ENCODE measurements at places on chromosomes 7 and 10. TPM values are rescaled to one million over a fixed set of nuclear protein-coding genes. Genes with fewer than 3 reads are reported as not detected.

- DNase-seq: no peak
Observed at GRCh38 chr7:103369432-103369831, 22.0 kb downstream of the PSMC2 start.

GRCh38 chr10:130930821-130931220 lies 380.7 kb downstream of the TCERG1L start:
- DNase-seq: no peak

MSANTD7 gene
- polyA plus RNA-seq: 15.8 TPM

DNA sequence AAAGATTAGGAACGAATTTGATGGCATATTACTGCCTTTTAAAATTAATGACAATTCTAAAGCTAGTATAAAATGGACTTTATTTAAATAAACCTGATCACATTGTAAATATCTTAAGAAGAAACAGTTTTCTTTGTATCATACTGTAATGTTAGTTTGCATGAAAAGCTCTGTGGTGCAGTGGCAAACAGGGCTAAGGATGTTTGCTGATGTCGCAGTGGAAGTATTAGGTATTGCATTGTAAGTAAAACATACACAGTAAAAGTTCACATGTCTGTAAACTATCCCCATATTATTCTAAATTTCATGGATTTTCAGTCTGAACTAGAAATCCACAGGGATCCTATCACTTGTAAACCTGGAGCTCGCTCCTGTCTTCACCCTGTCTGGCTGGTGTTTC lies 252.6 kb upstream of the ZNF32 start:
- no peak for DNase-seq

- no peak for DNase-seq
Observed at GRCh38 chr10:122780391-122780790, 65.3 kb downstream of the CUZD1 start.

DNA sequence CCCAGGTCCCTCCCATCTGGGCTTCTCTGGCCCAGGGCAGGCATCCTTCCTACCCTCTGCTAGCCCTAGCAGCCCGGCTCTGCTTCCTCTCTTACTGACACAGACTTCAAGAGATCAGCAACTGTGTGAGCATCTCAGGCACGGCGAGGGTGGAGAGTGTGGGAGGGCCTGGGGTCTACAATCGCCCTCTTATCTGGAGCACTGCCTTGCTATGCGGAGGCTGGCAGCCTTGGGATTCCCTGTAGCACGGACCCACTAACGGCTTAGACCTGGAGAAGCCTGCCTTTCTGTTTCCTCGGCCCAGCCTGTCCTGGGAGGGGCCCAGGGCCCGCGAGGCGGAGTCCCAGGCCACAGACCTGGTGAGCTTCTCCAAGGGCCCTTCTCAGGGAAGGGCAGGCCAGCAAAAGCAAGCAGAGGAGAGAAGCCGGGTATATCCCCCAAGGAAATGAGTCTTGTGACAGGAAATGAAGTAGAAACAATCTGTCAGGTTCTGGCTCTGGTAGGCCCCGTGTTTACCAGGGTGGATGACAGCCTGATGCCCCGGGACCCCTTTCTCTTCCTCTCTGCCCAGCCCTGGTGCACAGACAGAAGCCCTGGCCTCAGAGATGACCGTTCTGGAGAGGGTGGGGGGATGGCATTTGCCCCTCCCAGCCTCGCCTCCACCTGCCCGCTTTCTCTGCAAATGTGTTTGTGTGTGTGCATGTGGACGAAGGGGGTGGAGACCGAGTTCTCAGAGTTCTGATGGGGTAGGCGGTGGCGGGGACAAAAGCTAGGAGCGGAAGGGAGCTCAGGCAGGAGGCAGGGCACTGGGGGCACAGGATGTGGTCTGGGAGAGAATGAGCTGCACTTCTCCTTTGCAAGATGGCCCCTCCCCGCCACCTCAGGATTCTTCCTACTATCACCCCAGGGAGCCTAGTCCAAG lies 2.5 kb downstream of the LRCH4 start:
- DNase-seq: no peak

DNA sequence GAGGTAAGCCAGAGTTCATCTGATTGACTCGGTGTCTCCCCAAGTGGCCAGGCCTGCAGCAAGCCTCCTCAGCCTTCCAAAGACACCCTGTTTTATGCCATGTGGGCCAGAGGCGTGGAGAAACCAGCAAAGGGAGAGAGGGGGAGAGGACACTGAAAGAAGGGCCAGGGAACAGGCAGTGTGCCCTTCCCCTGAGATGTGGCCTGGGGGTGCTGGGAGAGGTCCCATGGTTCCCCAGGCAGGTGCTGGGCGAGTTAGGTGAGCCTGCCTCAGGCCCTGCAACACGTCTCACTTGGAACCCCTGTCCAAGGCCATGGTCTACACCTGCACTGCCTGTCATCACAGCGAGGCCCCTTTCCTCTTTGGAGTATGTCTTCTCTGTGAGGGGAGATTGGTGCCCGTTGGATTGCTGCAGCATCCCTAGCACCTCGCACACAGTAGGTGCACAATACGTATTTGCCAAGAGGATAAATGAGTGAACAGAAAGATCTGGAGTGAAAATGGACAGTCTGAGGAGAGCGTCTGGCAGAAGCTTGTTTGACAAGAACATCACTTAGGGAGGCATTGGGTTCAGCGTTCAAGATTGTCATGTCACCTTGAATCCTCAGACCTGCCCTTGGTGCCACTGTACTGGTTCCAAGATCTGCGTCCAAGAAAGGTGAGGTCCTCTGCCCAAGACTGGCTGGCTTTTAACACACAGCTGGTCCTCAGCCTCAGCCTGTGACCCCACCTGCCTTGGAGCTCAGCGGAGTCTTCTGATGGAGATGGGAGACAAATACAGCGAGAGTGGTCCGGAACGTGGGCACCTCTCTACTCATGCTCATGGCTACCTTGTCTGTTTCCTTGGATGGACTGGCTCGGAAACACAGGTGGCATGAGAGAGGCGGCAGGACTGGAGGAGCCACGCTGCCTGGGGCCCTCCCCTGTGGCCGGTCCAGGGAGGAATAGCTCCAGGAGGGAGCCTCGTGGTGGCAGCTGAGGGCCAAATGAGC lies 39.8 kb upstream of the NUB1 start:
- no peak for DNase-seq

GRCh38 chr7:96157856-96158255 lies 164.0 kb downstream of the SLC25A13 start:
- no peak for DNase-seq

SFMBT2 gene
- 7.3 TPM for polyA plus RNA-seq

DNA sequence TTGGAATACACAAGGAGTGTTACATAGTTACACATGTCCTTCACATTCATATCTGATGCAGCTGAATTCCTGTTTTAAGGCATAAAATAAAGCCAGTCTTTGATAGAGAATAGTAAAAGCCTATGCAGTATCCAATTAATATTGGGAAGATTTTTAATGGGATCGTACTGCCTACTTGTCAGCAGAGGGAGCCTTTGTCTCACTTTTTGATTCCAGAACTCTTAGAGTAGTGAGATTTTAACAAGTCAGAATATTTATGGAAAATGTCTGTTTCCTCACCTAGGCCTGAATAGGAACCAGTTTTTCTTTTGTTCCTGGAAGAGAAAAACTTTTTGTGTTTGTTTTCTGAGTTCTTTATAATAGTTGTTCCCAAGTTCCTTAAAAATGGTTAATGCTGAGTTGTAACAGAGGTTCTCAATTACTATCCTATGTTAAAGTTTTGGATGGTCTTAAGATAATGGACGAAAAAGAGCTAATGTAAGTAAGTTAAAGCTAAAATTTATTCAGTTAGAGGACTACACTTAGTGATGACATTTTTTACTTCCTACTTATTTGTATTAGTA lies 114.0 kb downstream of the BBS9 start:
- no peak for DNase-seq

DNA sequence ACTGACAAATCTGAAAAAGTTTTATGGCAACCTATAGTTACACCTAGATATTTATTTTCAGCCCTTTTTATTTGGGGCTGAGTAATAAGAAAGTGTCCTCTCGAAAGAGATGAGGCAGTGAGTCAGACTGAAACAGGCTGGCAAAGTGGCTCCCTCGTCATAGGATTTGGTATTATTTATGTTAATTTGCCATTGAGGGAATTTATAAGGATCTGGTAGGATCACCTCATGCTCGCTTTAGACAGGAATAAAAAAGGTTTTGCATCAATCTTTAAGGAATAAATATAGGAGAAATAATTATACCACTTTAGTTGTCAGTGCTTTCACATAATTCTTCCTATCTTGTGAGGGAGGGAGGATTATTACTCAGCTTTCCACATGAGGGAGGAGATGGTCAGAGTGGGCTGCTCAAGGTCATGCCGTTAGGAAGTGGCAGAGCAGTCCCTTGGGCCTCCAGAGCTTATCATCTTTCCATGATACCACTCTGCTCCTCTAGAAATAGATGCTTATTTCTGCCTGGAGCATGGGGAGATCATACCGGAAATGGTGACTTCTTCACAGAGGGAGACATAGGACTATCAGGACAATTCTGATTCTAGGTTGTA lies 356.8 kb downstream of the GPR158 start:
- no peak for DNase-seq

GRCh38 chr7:148515237-148515636 lies 75.3 kb upstream of the C7orf33 start:
- no peak for DNase-seq

- DNase-seq: no peak
Observed at GRCh38 chr7:1943326-1943725, 273.2 kb downstream of the ELFN1 start.

- no peak for DNase-seq
Observed at GRCh38 chr10:22317076-22317370, 835 bp downstream of the COMMD3 start.

DNA sequence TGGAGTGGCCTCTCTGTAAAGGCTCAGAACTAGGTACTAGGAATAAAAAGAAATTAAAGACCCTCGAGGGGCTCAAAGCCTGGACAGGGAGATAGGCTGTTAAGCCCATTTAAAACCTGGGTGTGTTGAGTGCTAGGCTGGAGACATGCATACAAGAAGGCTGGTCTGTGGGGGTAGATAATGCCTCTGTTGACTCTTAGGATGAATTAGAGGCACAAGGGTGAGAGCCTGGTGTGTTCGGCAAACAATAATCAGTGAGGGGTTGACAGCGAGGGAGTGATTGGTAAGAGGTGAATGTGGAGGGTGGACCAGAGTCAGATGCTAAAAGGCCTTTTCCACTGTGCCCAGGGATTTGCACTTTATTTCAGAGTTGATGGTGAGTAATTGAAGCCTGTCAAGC lies 12.7 kb downstream of the GSTO2 start:
- no peak for DNase-seq

DNA sequence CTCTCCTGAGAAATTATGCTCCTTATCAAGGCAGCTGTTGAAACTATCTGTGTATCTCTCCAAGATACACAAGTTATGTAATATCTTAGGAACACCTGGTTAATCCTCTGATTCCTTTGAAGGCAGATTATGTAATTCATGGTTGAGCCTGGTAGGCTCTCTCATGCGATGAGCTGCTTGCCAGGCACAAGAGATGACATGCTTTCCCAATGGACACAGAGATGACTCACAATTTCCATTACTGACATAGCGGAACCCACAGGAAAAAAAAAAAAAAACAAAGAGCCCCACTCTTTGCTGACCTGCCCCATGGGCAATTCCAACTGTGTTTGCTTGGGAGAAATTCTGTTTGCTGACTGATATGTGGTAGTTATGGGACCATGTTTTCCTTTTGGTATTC lies 736.4 kb upstream of the PHF14 start:
- DNase-seq: no peak

SPDYE8 gene
- 0.13 TPM for polyA plus RNA-seq

- no peak for DNase-seq
Observed at GRCh38 chr7:66627881-66628360, 760 bp upstream of the KCTD7 start.

GRCh38 chr10:47176903-47177868 lies 122.8 kb upstream of the GDF10 start:
- DNase-seq: no peak

ADAM12 gene
- polyA plus RNA-seq: 26.3 TPM

GRCh38 chr10:70925377-70926225 lies 37.2 kb upstream of the PCBD1 start:
- no peak for DNase-seq

DNA sequence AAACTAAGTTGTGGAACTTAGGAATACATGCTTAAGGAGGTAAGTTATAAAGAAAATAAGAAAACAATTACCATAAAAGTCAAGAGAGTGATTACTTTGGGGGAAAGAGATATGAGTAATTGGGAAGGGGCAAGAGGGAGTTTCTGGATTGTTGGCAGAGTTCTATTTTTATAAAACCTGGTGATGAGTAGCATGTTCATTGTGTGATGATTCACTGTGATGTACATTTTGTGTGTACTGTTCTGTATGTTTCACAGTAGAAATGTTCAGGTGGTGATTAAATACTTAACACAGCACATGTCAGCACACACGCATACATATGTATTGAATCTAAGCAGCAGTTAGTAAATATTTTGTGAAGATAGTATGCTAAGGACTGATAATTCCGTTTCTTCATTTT lies 9.7 kb upstream of the OIT3 start:
- DNase-seq: no peak

TMEM130 gene
- 6.9 TPM for polyA plus RNA-seq

GRCh38 chr7:134856091-134856490 lies 76.7 kb downstream of the CALD1 start:
- no peak for DNase-seq

GIMAP6 gene
- polyA plus RNA-seq: 16.9 TPM

- no peak for DNase-seq
Observed at GRCh38 chr7:4762121-4763055, 13.0 kb upstream of the AP5Z1 start.

DNA sequence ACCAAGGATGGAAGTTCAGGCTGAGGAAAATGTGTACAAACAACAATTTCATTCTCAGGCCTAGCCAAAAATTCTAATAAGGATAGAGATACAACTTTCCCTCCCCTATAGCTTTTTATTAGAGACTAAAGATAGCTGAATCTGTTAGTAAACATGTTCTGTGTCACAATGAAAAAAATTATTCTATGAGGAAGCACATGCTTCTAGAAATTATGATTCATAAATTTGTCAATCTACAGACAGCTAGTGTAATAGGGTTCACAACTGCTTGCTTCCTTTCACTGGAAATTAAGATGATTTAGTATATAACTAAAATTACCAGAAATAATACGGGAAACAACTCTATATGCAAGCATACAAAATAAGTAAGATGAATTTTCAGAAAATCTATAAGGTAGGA lies 56.6 kb downstream of the CCDC3 start:
- DNase-seq: no peak

DNA sequence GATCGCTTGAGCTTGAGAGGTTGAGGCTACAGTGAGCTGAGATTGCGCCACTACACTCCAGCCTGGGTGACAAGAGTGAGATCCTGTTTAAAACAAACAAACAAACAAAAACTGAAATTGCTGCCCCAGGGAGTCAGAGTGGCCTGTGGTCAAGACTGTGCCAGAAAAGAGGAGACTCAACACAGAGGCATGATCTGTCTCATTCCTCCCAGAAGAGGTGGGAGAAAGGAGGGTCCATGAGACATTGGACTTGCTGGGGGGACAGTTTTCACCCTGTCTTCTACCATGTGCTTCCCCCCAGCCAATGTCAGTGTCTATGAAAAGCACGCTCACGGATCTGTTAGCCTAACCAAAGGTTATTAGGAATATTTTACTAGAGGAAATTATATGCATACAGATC lies 3.2 kb downstream of the ZNF853 start:
- DNase-seq: no peak

Data from left renal cortex interstitium (tissue), 4 donors.